ENCODE measurements at places on chromosomes 4 and X. TPM values are rescaled to one million over a fixed set of nuclear protein-coding genes. Genes with fewer than 3 reads are reported as not detected.

- H3K4me1 ChIP-seq: no peaks in the 10 kb centered on the region
- no peak for DNase-seq
- no peak overlapping the region for H3K4me3 ChIP-seq
- H3K36me3 ChIP-seq: no peaks in the 10 kb centered on the region
- no peaks in the 10 kb centered on the region for H3K27me3 ChIP-seq
Observed at GRCh38 chr4:177079327-177079726, 230.3 kb upstream of the NEIL3 start.

DNA sequence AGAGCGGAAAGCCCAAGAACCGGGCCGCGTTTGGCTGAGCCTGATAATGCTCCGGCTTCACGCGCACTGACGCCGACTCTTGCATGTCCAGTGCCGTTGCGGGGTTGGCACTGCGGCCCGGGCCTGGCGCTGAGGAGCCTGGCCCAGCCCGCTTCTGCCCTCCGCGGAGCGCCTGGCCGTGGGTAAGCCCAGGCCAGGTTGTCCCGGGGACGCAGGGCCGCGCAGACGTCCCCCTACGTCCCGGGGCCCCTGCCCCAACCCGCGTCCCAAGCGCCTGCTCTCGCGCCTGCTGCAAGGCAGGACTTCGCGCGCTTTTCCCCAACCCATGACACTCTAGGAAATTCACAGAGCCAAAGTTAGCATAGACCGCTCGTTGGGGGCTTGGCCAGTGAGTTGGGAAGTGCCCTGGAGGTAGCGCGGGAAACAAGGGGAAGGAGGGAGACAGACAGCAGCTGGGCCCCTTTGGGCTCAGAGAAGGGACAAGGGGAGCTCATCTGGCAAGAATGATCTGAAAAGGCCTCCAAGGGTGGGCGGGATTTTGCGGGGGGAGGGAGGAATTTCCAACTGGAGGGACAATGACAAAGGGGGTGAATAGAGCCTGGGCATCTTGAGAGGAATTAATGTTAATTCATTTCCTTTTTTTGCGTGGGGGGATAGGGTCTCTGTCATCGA is 665 bp upstream of the LRPAP1 start:
- no peak overlapping the region for H3K27ac ChIP-seq
- peaks cover 13% of the 10 kb centered on the region for H3K36me3 ChIP-seq
- peak overlapping the region; percentile 58 for H3K4me3 ChIP-seq
- no peak for DNase-seq

DNA sequence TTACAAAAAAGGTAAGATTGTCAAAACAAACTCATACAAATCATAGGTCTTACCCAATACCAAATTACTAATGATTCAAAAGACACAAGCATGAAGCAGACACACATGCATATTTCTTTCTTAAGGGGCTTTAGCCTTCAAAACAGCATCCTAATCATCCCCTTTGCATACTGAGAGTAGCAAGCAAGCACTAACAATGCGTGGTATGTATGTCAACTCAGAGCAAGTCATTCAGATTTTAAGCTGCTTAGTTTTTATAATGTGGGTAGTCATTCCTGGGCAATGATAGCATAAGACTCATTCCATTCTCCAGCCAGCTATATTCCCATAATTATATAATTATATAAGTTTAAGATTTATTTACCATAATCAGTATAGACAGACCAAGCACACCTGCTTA is 219.6 kb downstream of the DKK2 start:
- H3K4me3 ChIP-seq: no peak overlapping the region
- no peak for DNase-seq
- H3K4me1 ChIP-seq: no peaks in the 10 kb centered on the region
- H3K27ac ChIP-seq: no peak overlapping the region
- H3K27me3 ChIP-seq: no peaks in the 10 kb centered on the region
- no peaks in the 10 kb centered on the region for H3K36me3 ChIP-seq

DNA sequence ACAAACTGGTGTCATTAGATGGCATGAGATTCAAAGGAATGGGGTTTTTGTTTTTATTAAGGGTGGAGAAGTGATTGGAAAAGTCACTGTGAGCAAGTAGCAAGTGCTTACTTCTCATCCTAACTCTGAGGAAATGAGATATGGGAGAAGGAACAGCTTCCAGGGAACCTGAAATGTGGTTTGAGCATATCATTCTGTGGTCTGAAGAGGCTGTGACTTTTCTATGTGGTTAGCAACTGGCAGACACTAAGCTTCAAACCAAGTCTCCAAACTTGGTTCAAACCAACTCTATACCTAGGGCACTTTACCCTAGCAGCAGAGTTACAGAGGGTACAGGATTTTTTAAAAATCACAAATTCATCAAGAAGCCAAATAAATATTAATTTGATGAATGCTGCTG is 58.2 kb downstream of the DCLK2 start:
- H3K4me3 ChIP-seq: no peak overlapping the region
- H3K36me3 ChIP-seq: no peaks in the 10 kb centered on the region
- no peaks in the 10 kb centered on the region for H3K27me3 ChIP-seq
- no peak for DNase-seq

DNA sequence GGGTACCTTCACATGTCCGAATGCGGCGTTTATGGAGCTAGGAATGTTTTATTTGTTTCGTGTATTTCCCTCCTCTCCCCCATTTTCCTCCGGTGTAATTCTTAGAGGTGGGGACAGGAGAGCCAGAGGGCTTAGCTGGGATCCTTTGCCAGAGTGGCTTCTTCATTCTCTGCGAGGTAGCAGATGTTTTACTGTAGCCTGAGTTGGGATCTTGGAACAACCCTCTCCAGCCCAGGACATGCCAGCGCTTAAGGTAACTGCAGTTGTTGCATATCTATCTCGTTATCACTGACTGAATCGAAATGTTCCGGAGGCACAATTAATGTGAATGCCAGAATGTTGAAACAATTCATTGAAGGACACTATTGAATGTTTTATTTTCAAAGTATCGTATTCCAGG is 59.0 kb upstream of the DYNLT3 start:
- no peaks in the 10 kb centered on the region for H3K36me3 ChIP-seq
- H3K27me3 ChIP-seq: peaks cover 13% of the 10 kb centered on the region
- H3K4me3 ChIP-seq: no peak overlapping the region
- DNase-seq: no peak
- H3K4me1 ChIP-seq: peaks cover 8% of the 10 kb centered on the region
- no peak overlapping the region for H3K27ac ChIP-seq

Gene PDGFC
- total RNA-seq: 0.12 TPM

DNA sequence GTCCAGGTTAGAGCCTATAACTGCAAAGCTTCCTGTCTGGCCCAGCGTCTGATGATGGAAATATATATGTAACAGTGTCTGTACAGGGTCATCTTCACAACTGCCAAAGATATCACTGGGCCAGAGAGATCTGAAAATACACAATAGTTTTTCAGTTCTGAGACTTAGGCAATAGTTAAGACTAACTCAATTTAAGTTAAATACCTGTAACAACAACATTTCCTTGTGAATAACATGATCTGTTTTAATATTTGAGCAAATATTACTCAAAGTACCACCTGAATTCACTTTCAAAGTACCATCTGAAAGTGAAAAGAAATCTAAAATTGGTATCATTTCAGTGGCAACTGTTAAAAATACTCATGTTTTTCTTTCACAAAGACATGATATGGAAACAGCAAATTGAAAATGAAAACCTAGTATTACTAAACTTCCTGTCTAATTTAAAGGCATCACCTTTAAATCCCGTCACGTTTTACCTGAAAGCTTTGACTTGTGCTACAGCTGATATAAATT is 9.6 kb downstream of the ZAR1 start:
- H3K27me3 ChIP-seq: no peaks in the 10 kb centered on the region
- DNase-seq: no peak
- H3K4me1 ChIP-seq: no peaks in the 10 kb centered on the region
- H3K27ac ChIP-seq: no peak overlapping the region
- peaks cover 38% of the 10 kb centered on the region for H3K36me3 ChIP-seq

- no peak overlapping the region for H3K4me3 ChIP-seq
- no peaks in the 10 kb centered on the region for H3K4me1 ChIP-seq
- DNase-seq: no peak
- no peaks in the 10 kb centered on the region for H3K27me3 ChIP-seq
Observed at GRCh38 chrX:150844016-150844415, 54.5 kb downstream of the CD99L2 start.

DNA sequence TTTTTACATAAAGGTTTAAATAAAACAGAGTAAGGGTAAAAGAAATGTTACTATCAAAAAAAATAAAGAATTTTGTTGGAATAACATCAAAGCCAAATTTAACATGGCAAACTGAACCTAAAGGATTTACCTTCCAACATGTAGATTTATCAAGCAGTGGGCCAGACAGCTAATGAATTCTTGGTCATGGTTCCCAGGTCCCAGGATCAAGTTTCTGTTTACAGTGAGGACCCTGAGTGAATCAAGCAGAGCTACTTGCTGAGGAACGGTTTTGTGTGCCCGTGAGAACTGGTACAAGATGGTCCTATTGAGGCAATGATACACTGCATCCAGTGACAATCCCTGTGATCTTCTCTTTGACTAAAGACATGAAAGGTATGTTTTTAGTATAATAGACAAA is 157.1 kb downstream of the CDS1 start:
- H3K27ac ChIP-seq: no peak overlapping the region
- no peaks in the 10 kb centered on the region for H3K4me1 ChIP-seq
- no peaks in the 10 kb centered on the region for H3K27me3 ChIP-seq
- no peak overlapping the region for H3K4me3 ChIP-seq

Gene GCNA
- total RNA-seq: 8.6 TPM

GRCh38 chr4:9942139-9942538 is 79.2 kb downstream of the SLC2A9 start:
- no peak overlapping the region for H3K4me3 ChIP-seq
- no peaks in the 10 kb centered on the region for H3K36me3 ChIP-seq
- no peaks in the 10 kb centered on the region for H3K4me1 ChIP-seq
- no peak for DNase-seq
- H3K27ac ChIP-seq: no peak overlapping the region
- peaks cover 5% of the 10 kb centered on the region for H3K27me3 ChIP-seq

- H3K27me3 ChIP-seq: no peaks in the 10 kb centered on the region
- H3K4me1 ChIP-seq: no peaks in the 10 kb centered on the region
- no peak overlapping the region for H3K27ac ChIP-seq
- H3K4me3 ChIP-seq: no peak overlapping the region
- no peaks in the 10 kb centered on the region for H3K36me3 ChIP-seq
Observed at GRCh38 chr4:14790494-14790893, 211.8 kb upstream of the CPEB2 start.

Gene GAGE12J
- not detected for total RNA-seq

- no peak overlapping the region for H3K27ac ChIP-seq
- DNase-seq: no peak
- H3K36me3 ChIP-seq: no peaks in the 10 kb centered on the region
- peaks cover 9% of the 10 kb centered on the region for H3K27me3 ChIP-seq
- no peaks in the 10 kb centered on the region for H3K4me1 ChIP-seq
- H3K4me3 ChIP-seq: no peak overlapping the region
Observed at GRCh38 chr4:185559915-185560281, 24.6 kb upstream of the PDLIM3 start.

Gene MAP9
- total RNA-seq: 6.6 TPM

GRCh38 chr4:107153228-107153627 is 117.1 kb upstream of the DKK2 start:
- no peak overlapping the region for H3K27ac ChIP-seq
- H3K4me1 ChIP-seq: no peaks in the 10 kb centered on the region
- H3K36me3 ChIP-seq: no peaks in the 10 kb centered on the region
- no peak for DNase-seq
- H3K4me3 ChIP-seq: no peak overlapping the region
- no peaks in the 10 kb centered on the region for H3K27me3 ChIP-seq

- H3K4me3 ChIP-seq: no peak overlapping the region
- H3K36me3 ChIP-seq: no peaks in the 10 kb centered on the region
- H3K27ac ChIP-seq: no peak overlapping the region
- H3K27me3 ChIP-seq: no peaks in the 10 kb centered on the region
- H3K4me1 ChIP-seq: no peaks in the 10 kb centered on the region
- DNase-seq: no peak
Observed at GRCh38 chrX:132876523-132877338, 81.7 kb downstream of the HS6ST2 start.

DNA sequence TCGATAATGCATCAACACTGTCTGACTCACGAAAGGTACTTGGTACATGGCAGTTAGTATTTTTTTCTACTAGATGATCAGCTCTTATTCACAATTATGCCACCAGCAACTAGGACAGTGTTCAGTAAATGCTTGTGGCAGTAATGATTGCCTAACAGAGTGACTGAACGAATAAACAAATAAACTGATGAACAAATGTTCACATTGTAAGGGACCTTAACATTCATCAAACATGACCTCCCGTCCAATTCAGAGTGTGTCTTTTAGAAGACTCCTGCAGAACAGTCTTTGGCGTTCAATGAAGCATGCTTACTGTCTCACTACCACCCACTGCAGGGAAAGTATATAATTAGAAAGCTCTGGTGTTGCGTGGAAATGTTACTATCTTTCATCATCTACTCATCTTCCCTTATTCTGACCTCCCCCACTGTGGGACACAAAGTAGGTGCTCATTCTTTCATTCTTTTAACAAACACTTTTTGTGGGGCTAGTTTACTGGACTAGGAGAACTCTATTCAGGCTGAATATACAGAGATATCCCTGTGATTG is 319.3 kb downstream of the RAB28 start:
- no peak overlapping the region for H3K27ac ChIP-seq
- H3K4me1 ChIP-seq: no peaks in the 10 kb centered on the region
- DNase-seq: no peak
- no peak overlapping the region for H3K4me3 ChIP-seq
- no peaks in the 10 kb centered on the region for H3K27me3 ChIP-seq

Measured in T-cell (primary cell).